ENCODE measurements at places on chromosomes 13 and 19. TPM values are rescaled to one million over a fixed set of nuclear protein-coding genes. Genes with fewer than 3 reads are reported as not detected.

The CLDND2 gene
- not detected for total RNA-seq

The TPTE2 gene
- not detected for total RNA-seq

The IGFL2 gene
- total RNA-seq = not detected

The TTC9B gene
- not detected for total RNA-seq

The ZNF556 gene
- not detected for total RNA-seq

The SPRED3 gene
- 0.49 TPM for total RNA-seq

The ERICH6B gene
- not detected for total RNA-seq

The ARHGAP45 gene
- total RNA-seq = 36.8 TPM

The TMEM147 gene
- total RNA-seq = 104 TPM

The OR7C1 gene
- total RNA-seq = 0.74 TPM

The CABP5 gene
- not detected for total RNA-seq

The SERP2 gene
- 13.8 TPM for total RNA-seq

The STXBP2 gene
- total RNA-seq = 64.3 TPM

The LIPE gene
- 102 TPM for total RNA-seq

The NXNL1 gene
- total RNA-seq = not detected

The DPF1 gene
- total RNA-seq = not detected

The CCDC9 gene
- 19.2 TPM for total RNA-seq

The EPSTI1 gene
- 4.9 TPM for total RNA-seq

The KASH5 gene
- not detected for total RNA-seq

The RB1 gene
- total RNA-seq = 34.4 TPM

The ADAT3 gene
- 5.2 TPM for total RNA-seq

The DGKH gene
- 29.7 TPM for total RNA-seq

The INAFM1 gene
- 18.9 TPM for total RNA-seq

The KLF1 gene
- total RNA-seq = not detected

The LIN37 gene
- 11.3 TPM for total RNA-seq

The MAMSTR gene
- 3.4 TPM for total RNA-seq

All from vagina (tissue), 2 donors.